ENCODE measurements at places on chromosomes 7 and 10. TPM values are rescaled to one million over a fixed set of nuclear protein-coding genes. Genes with fewer than 3 reads are reported as not detected.

TAS2R5 gene
- total RNA-seq: 1.2 TPM

ARPC1B gene
- total RNA-seq: 544 TPM

CPXM2 gene
- 6.8 TPM for total RNA-seq

NRG3 gene
- under 0.01 TPM for total RNA-seq

OR9A2 gene
- total RNA-seq: not detected
